ENCODE measurements at places on chromosomes 6 and 20.

GRCh38 chr6:12293235-12293930 is 3.2 kb downstream of the EDN1 start:
- DNase-seq, result no peak

GRCh38 chr6:128807577-128807976 is 75.4 kb upstream of the LAMA2 start:
- no peak for DNase-seq

DNA sequence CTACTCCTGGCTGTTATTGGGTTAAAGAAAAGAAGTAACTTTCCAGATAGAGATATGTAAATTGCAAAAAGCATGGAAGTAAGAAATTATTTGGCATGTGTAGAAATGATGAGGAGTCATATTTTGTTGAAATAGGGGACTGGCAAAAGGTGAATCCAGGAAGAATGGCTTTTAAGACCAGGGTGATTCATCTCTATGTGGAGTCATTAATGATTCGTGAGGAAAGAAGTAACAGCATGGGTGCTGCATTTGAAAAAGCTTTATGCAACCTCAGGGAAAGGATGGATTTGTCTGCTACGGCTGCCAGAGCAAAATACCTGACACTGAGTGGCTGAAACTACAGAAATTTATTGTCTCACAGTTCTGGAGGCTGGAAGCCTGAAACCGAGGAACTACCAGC is 14.8 kb upstream of the SYNE1 start:
- DNase-seq, result no peak

GRCh38 chr20:2260250-2260649 is 35.6 kb upstream of the TGM3 start:
- no peak for DNase-seq

DNA sequence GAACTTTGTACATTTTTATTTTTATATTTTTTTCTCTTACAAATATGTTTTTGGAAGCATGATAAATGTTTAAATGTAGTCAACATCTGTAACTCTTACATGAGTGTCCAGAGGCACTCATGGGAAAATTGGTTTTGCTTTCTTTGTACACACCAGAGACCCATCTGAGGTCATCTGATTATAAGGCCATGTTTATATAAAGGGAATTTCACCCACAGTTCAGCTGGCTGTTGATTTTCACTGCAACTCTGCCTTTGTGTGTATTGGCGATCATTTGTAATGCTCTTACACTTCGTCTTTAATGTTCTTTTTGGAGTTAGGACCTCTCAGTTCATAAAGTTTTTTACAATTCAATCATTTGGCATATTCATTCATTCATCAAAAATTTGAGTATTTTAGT is 28.1 kb downstream of the RIOK1 start:
- no peak for DNase-seq

GRCh38 chr20:59996108-59996507 is 37.9 kb downstream of the CDH26 start:
- DNase-seq, result no peak

GRCh38 chr20:7459083-7459482 is 481.2 kb downstream of the HAO1 start:
- no peak for DNase-seq

DNA sequence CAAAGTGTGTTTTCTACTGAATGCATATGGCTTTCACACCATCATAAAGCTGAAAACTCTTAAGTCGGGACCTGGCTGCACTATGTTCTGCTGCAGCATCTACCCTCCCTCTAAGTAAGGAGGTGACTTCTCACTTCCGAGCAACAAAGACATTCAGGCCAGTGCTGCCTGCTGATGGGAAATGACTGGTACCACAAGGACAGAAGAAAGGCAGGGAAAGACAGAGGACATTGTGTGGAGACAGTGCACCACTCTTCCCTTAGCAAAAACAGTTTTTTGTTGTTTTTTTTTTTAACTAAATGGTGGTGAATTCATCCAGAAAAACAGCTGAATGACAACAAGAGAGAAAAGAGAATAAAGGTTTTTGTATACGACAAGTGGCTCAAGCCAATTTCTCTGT is 81.5 kb downstream of the MAP7 start:
- no peak for DNase-seq

DNA sequence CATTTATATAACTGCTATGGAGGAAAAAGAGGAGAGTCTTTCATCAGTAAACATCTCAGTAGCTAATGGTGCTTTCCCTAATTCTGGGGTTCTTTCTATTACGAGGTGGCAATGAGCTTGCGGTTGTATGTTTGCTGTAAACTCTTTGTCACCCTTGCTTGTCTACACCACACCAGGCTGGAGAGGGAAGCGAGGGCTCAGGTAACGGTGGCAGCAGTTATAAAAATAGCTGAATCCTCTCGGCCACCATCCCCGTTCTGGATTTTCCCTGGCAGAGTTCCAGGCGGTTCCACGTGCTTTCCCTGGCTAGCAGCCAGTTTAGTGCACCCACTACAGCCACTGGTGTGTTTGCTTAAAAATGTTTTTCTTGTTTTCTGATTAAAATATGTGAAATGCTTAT is 39.0 kb downstream of the MAS1 start:
- DNase-seq, result peak; percentile 21

GRCh38 chr6:124823240-124824111 is 138.8 kb upstream of the RNF217 start:
- DNase-seq, result no peak

DNA sequence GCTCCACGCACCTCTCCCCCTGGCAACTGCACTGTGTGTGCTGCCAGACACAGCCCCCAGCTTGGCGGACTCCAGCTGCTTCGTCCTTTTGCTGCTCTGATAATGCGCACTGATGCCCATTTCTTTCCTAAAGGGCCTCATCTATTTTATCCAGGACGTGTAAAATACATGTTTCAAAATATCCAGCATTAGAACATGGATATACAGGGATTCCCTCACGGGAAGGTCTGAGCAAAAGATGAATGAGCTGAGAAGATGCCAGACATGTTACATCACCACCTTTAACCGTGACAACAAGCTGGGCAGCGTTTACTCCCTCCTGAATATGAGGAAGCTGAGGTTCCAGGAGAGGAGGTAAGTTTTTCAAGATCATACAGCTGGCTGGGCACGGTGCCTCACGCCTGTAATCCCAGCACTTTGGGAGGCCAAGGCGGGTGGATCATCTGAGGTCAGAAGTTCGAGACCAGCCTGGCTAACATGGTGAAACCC is 32.8 kb downstream of the TNXB start:
- DNase-seq, result no peak

- no peak for DNase-seq
Measured at GRCh38 chr6:25787428-25787827, 32.9 kb downstream of the SLC17A4 start.

- DNase-seq, result peak; percentile 29
Measured at GRCh38 chr6:15962449-15962764, 166.5 kb upstream of the MYLIP start.

- no peak for DNase-seq
Measured at GRCh38 chr6:6987749-6988148, 120.0 kb upstream of the RREB1 start.

- no peak for DNase-seq
Measured at GRCh38 chr20:5215672-5216304, 89.0 kb downstream of the CDS2 start.

DNA sequence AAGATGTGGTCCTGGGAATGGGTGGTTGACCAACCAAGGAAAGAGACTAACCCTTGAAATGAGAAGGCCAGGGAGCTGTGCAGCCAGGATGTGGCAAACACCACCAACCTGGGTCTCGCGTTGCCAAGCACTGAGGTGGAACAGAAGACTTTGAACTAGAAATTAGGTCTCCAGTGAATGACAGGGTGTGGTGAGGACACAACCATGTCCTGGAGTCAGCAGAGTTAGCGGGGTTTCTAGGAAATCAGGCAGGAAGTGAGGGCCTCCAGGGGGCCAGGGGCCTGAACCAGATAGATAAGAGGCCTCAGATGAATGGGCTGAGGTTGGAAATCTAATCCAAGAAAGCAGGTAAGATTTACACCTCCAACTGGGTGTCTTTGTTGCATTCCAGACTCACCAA is 353.3 kb upstream of the ARID1B start:
- peak; percentile 70 for DNase-seq

DNA sequence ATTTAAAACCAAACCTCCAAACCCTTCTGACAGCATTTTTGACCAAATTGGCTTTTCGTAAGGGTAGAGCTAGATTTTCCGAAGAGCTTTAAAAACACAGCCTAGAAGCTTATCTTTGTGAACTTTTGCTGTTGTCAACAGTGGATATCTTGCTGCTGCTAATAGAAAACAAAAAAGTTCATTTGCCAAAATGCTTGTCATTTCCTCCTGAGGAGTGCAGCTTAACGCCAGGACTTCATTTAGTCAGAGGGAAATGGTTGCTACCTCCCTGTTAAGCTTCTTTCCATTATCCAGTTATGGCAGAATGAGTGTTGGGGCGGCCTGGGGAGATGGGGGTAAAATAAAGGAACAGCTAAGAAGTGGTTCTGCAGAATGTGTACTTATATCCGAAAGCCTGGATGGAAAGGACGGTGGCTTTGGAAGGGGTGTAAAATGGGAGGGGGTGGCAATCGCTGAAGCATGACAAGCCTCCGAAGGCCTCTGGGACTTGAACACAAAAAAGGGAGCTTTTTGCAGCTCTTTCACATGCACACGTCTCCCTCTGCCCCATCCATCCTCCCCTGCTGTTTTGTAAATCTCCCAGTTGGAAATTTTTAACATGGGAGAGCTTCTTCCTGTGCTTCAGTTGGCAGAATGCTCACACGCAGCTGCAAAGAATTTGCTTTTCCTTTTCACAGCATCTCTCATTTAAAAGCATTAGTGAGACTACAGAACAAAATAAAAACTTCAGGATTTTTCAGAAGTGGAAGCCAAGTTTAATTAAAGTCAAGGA is 22.5 kb downstream of the JARID2 start:
- no peak for DNase-seq

GRCh38 chr6:5567890-5568289 is 306.6 kb downstream of the FARS2 start:
- no peak for DNase-seq

DNA sequence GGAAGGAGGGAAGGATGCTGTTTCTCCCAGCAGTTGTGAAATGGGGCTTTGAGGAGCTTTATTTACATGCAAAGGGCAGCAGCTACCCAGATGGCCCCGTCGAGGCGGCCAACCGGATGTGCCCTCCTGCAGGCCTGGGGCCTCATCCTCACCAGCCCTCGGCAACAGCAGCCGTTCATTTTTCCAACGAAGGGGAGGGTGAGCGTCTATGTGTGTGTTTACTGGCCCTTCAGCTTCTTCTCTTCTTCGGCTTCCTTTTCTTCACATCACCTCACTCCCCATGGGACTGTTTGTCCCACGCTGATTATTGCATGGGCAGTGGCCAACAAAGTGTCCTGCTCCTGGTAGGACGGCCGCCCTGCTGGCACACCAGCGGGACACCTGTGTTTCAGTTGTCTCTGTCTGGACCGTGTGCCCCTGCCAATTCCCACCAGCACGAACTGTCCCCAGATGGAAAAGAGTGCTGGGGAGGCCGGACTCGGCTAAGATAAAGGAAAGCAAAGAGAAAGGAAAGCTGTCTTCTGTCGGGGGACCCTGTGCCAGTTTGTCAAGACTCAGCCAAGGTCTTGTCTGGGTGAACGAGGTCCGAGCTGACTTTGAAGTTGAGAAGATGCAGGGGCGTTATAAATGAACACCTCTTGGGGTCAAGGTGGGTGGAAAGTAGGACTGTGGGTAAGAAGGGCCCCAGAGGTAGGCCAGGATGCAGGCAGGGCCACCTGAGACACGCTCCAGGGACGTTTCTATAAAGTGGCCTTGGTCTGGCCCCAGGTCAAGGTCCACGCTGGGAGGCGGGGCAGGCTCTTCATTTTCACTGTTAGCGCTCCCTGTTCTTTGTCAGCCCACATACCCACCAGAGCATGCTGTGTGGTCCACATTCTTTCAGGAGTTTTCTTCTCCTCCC is 57.0 kb downstream of the FAM50B start:
- no peak for DNase-seq

- DNase-seq, result no peak
Measured at GRCh38 chr6:24257282-24257681, 100.6 kb downstream of the DCDC2 start.

- no peak for DNase-seq
Measured at GRCh38 chr6:107699254-107699653, 124.9 kb downstream of the SCML4 start.

GRCh38 chr20:38620441-38620840 is 18.8 kb downstream of the ARHGAP40 start:
- no peak for DNase-seq

DNA sequence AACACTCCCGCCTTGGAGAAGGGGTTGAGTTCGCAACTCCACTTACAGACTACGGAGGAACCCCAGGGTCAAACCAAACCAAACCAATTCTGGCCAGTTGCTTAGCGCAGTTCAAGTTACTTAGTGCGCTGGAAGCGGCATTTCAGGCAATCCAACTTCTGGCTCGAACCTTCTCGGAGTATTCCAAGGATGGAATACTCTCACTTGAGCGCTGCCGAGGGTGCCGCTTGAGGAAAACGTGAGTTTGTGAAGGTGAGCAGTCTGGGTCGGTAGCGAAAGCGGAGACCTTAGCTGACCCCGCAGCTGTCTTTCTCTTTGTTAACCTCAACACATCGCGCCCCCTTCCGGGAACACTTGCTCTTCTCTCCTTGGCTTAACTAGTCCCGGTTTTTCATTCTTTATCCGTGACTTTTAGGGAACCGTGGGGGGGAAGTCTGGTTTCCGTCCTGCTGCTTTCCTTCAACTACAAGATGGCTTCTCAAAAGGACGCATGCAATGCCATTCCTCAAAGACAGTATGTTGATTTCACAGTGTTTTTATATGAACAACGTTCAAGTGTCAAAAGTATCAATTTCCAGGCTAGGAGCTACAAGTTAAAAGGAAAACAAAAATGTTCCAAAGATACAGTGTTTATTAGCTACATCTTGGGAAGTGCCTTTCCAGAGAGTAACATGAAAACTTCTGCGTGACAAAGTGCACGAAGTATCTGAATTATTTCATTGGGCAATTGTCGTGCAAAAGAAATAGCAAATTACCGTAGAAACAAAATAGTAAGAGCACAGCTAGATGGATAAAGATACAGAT is 741 bp upstream of the PNISR start:
- DNase-seq, result peak; percentile 66

- DNase-seq, result no peak
Measured at GRCh38 chr20:18585134-18585533, 2.7 kb upstream of the DTD1 start.

- DNase-seq, result no peak
Measured at GRCh38 chr6:19317431-19317986, 519.7 kb upstream of the ID4 start.

- DNase-seq, result no peak
Measured at GRCh38 chr6:127092466-127092865, 26.0 kb upstream of the RSPO3 start.

GRCh38 chr6:127791779-127792528 is 108.9 kb downstream of the THEMIS start:
- DNase-seq, result no peak

DNA sequence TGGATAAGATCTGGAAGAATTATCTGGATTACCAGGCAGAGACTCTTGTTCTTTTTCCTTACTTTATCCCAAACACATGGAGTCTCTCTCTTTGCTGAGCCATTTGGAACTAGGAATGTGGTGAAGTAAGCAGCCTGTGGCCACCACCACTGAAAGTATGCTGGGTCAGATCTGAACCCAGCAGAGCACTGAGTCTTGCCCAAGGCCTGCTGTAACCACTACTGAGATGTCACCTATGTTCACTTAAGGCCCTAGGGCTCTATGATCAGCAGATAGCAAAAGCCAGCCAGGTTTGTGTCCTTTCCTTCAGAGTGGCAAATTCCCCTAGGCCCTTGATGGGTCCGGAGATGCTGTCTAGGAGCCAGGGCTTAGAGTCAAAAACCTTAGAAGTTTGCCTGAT is 103.3 kb upstream of the PLN start:
- DNase-seq, result no peak

- DNase-seq, result no peak
Measured at GRCh38 chr20:52763321-52763853, 208.8 kb upstream of the TSHZ2 start.

All from activated CD4-positive, alpha-beta memory T cell treated with anti-CD3 and anti-CD28 coated beads, Interleukin-2, amount 10 ng/mL, durations not matched to agents 7 days and 5 days (primary cell).